ENCODE measurements at places on chromosomes 6 and 20.

DNA sequence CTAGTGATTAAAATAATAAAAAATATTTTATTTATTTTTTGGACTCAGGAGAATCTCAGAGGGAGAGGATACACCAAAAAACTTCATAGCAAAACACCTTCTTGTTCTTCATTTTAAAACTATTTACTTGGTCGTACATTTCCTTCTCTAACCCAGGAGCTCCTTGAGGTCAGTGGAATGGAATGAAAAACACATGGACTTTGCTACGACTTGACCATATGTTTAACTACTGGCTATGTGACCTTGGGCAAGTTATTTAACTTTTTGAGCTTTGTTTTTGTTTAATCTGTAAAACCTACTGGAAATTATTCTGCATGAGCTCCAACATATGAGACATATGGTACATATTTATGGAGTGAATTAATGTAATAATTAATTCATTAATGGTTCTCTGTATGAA, 1005.5 kb upstream of the CITED2 start:
- DNase-seq: no peak

DNA sequence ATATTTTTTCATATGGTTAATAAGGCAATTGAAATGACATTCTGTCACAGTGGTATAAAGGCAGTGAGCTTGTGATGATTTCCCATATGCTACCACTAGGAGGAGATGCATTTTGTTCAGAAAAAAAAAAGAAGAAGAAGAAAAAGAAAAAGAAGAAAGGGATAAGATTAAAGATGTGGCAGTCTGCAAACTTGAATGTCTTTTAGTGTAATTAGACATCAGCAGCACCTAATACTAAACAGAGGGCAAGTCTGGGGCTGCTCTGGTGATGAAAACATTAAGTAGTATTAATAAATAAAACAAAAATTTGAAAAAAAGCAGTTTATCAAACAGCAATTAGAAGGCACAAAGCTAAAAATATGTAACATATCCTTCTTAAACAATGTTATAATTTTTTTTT, 95.4 kb upstream of the DEFB112 start:
- DNase-seq: no peak

- DNase-seq: no peak
Measured at GRCh38 chr6:133697185-133697584, 191.7 kb upstream of the TCF21 start.

DNA sequence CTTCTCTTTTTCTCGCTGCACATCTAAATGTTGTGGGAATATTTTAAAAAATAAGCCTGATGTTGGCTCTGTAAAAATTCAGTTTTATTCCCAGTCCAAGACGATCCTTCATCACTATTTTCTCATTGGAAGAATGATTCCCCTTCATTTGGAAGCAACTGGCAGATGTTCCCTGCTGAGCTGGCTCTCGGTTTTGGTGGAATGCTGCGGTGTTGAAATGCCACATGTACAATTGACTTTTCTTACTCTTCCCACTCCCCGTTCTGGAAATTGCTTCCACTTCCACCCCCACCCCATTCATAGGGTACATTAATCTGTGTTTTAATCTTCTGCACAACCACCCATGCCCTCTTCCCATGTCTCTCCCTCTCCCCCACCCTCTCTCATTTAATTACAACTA, 496.3 kb upstream of the MAP3K7 start:
- no peak for DNase-seq

- peak; percentile 75 for DNase-seq
Measured at GRCh38 chr6:125301435-125302391, at the start of gene HDDC2. Gene HDDC2, minus strand, starts transcription at chr6:125301967. Its CDS starts 35 bp downstream, at chr6:125301932.

DNA sequence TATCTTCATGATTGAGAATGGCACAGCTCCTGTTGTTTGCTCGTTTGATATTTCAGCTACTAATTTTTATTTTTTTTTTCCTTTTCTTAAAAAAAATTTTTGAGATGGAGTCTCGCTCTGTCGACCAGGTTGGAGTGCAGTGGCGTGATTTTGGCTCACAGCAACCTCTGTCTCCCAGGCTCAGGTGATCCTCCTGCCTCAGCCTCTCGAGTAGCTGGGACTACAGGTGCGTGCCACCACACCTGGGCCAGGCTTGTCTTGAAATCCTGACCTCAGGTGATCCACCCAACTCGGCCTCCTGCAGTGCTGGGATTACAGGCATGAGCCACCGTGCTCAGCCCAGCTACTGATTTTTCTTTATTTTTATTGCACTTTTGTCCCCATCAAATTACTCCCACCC, 150.2 kb upstream of the SIM1 start:
- no peak for DNase-seq

GRCh38 chr6:38720295-38720694, 5.2 kb downstream of the DNAH8 start:
- DNase-seq: no peak

Data from inflammatory macrophage treated with lipopolysaccharide for 4 hours (primary cell).